ENCODE measurements at places on chromosomes 11 and 22.

DNA sequence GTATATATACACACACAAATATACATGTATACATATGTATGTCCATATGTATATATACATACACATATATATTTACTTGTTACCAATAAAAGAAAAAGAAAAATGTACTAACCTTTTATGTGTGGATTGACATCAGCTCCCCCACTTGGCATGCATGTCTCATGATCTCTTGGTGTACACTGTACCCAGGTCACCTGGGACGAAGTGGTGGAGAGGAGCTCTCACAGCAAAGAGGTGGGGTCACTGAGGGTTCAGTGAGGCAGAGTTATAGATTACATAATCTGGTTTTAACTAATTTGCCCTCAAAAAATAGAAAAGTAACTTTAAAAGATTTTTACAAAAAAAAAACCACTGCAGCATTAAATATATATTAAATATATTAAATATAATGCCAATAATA lies 15.5 kb upstream of the USP47 start:
- DNase-seq = no peak

DNA sequence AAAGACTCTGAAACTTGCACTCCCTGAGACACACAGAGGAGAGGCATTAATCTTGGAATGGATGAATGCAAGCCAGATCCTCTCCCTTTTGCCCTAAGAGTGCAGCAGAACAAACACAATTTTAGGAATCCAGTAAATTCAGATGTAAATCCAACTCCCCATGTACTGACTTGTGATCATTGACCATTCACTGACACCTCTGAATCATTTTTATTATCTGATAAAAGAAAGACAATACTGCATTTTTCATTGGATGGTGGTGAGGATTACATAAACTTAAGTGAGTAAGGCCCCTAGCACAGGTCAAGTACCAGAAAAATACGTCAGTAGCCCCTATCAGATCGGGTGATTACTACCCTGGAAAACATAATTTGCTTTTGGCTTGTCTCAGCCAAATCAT lies 782.9 kb upstream of the API5 start:
- no peak for DNase-seq

DNA sequence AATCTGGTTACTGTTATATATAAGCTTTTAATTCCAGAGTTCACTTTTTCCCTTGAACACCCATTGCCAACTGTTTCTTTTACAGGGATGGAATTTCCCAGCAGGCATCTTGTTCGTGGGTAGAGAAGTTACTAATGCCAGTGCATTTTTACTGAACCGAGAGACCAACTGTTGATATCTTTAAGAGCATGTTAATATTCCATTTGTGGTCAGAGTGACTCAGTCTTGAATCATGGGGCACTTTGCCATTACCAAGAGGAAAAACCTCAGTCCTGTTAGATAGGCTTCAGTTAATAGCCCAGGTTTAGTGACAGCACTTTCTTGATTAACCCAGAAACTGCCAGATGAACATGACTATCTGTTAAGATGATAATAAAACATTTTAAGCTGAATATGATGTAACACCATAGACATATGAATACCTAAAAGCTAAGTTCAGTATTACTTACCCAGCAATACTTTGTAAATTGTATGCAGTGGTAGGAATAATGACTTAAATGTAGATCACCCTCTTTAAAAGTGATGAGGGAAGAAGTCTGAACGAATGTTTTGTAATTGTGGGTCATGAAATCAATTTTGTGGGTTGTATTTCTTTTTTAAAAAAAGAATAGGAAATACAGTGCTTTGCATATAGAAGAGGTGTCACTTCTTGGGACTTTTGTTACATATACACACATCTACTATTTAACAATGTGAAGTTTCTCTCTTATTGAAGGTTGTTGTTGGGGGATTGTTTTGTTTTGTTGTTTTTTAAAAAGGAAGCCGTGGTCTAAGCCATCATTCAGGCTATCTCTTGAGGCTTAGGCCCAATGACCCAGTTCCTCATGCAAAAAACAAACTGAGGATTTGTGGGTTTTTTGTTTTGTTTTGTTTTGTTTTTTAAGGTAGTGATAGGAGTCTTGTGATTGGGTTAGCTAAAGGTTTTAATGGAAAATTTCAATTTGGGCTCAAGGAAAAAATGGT lies 79.2 kb upstream of the GRIK4 start:
- peak; percentile 0 for DNase-seq

GRCh38 chr22:41544671-41545476 lies 604 bp upstream of the POLR3H start:
- no peak for DNase-seq

DNA sequence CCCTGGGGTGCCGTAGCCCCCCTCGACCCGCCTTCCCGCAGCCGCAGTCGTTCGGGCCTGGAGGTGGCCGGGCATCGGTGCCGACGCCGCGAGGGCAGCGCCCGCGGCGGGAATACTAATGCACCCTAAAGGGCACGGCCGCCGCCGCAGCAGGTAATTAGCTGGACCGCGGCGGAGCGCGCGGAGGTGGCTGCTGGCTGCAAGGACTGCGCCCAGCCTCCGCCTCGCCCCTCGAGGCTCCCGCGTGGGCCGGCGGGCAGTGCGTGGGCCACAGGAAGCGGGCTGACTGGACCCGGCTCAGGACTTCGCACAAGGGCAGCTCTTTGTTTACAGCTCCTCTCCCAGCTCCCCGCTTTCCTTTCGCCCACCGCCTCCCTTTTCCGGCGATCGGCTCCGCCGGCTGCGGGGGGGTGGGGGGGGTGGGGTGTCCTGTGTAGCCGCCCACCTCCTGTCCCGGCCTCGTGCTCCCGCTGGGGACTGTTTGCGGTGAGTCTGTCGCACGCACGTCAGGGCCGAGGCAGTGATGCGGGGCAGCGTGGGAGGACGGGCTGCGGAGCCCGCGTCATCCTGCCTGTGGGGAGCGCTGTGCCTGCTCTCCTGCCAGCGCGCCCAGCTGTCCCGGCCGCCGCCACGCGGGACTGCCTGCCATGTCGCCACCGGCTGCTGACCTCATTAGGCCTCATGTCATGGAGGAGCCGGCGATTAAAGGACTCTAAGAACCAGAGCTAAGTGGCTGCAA lies 53.2 kb downstream of the GRIK4 start:
- no peak for DNase-seq

- no peak for DNase-seq
These were observed 59.3 kb upstream of the NUP160 start for GRCh38 chr11:47907499-47907898.

- DNase-seq = no peak
These were observed 52.2 kb downstream of the C22orf42 start for GRCh38 chr22:32106930-32107329.

GRCh38 chr11:33480626-33481025 lies 220.0 kb downstream of the C11orf91 start:
- DNase-seq = no peak

DNA sequence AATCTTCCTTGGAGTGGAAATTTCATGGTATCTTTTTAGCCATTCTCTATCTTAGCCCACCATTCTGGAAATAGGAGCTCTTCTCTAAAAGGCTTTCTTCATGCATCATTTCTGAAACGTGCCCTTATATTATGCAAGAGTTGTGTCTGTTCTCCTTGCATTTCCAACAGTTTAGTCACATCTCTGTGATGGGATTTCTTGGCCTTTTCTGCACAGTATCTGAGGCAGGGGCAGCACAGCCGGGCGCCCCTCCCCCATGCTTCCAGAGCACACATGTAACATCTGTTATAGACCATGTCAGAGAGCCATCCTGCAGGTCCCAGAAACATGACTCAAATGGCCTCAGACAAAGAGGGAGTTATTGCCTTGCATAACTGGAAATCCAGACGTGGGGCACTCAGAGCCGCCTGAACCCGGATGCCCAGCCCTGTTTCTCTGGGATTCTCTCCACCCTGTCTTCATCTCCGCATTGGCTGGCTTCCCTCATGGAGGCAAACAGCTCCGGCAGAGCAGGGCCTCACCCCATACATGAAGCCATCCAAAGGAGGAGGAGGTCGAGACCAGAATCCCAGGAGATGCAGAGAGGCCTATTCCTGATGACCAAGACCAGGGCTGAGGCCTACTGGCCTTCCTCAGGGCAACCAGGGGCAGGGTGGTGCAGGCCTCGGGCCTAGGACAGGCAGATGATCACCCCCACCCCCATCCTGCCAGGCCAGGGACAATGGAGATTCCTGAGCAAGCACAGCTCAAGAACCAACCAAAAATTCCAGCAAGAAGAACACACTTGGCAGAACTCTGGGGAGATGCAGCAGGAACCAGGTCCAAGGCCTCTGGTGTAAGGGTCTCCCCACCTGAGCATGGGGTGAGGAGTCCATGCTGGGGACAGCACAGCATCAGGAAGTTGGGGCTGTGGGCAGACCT lies 61.3 kb downstream of the IGLL5 start:
- no peak for DNase-seq

DNA sequence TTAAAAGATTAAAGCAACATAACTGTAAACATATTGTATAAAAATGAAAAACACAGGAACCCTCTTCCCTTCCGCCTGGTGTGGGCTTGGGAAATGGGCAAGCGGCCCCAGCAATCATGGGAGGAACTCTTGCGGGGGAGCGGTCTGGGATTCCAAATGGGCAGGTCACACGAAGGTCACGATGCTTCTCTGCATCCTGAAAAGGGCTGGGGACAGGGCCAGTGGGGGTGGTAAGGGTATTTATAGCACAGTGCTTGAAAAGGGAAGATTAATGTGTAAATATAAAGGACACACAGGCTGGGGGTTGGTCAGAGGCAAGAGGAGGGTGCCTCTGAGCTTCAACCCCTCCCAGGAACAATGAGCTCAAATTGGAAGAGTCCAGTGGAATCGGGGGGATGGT lies 46.9 kb upstream of the OR4B1 start:
- DNase-seq = no peak

DNA sequence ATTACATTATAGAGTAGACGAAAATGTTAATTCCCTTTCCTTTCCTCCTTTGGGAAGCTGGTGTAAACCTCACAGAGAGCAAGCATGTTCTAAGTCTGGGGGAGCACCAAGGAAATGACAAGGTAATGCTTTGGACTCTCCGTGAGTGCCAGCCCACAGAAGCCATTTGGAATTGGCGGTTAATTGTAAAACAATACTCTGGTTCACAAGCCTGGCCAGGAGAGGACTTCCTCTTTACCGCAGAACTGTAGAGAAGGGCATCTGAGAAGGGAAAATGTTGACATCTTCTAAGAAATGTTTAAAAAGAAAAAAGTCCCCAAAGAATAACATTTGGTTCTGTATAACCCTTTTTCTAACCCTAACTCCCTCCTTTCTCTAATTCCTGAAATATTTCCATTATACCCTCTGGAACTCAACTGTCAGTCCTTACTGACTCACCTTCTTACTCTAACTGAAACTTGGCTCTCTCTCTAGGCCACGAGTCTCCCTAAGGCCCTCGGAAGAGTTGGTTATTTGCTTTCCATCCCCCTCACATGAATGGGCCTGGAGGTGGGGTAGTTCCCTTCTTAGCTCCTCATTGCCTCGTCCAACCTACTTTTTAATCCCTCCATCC lies 379.8 kb downstream of the SOX6 start:
- no peak for DNase-seq

- no peak for DNase-seq
These were observed 79.2 kb downstream of the WNT7B start for GRCh38 chr22:45897736-45898135.

GRCh38 chr11:65151331-65151899 lies 17.1 kb upstream of the SYVN1 start:
- DNase-seq = no peak

DNA sequence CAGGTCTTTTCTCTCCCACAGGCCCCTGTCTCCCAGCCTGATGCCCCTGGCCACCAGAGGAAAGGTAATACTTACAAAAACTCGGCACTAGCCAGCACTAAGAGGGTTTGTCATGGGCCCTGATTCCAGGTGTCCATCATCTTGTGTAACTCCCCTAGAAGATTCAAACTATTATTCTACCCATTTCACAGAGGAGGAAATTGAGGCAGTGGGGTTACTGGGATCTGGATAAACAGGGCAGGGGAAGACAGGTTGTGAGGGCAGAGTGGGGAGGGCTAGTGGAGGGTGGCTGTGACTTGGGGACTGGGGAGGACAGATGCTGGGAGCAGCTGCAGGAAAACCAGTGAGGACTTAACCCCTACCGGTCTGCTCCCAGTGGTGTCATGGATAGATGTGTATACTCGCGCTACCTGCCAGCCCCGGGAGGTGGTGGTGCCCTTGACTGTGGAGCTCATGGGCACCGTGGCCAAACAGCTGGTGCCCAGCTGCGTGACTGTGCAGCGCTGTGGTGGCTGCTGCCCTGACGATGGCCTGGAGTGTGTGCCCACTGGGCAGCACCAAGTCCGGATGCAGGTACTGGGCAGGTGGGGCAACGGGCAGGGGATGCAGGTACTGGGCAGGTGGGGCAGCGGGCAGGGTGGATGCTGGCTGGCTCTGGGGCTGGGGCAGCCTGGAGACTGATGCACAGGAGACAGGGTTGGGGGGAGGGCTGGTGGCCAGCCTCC lies 1.2 kb downstream of the VEGFB start:
- DNase-seq = no peak

GRCh38 chr22:30031764-30032455 lies 48.4 kb upstream of the HORMAD2 start:
- DNase-seq = no peak

GRCh38 chr22:50583294-50583861 lies 729 bp upstream of the CHKB start:
- no peak for DNase-seq

- no peak for DNase-seq
These were observed 569 bp upstream of the YPEL1 start for GRCh38 chr22:21736084-21736642.

GRCh38 chr11:1305501-1306056 lies 3.9 kb downstream of the TOLLIP start:
- no peak for DNase-seq

- DNase-seq = no peak
These were observed 114.6 kb upstream of the SESN3 start for GRCh38 chr11:95345651-95346050.

DNA sequence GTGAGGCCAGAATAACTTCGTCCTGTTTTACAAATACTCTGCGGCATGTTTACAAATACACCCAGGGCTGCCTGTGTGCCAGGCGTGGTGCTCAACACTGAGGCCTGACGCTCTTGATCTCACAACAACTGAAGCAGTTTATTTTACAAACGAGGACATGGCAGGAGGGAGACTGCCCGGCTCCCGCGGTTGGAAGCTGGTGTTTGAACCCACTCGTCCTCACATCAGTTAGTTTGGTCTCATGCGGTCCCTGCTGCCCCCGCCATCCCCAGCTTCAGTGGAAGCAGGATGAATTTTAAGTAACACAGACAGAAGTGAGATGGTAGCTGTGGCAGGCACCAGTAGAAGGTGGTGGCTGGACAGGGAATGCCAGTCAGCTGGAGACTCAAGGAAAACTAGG lies 16.4 kb downstream of the KIAA0930 start:
- no peak for DNase-seq

- no peak for DNase-seq
These were observed 76.9 kb downstream of the DKK3 start for GRCh38 chr11:11931461-11932055.

- DNase-seq = no peak
These were observed 24.9 kb upstream of the PACSIN2 start for GRCh38 chr22:43039800-43040199.

- no peak for DNase-seq
These were observed 1.3 kb downstream of the DERL3 start for GRCh38 chr22:23837496-23837859.

DNA sequence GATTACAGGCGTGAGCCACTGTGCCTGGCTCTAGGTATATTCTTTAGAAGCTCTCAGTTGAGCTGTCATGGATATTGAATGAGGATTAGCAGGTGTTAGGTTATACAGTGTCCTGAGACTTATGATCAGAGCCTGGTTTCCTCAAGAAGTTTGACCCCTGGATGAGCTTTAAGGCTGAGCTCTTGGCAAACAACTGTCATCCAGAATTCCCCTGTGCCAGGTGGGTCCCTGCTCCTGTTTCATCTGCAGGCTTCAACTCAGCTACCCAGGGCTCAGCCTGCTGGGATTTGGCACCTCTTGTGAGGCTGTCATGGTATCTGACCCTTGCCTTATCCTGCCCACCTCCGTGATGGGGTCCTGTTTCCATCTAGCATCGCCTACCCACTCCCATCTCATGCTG lies 24.3 kb downstream of the SERPINH1 start:
- DNase-seq = no peak
